Testis (tissue), 5 donors: ENCODE measurements at places on chromosomes 4 and X. TPM values are rescaled to one million over a fixed set of nuclear protein-coding genes. Genes with fewer than 3 reads are reported as not detected.

GRCh38 chr4:125837493-125838201 lies 522.9 kb downstream of the FAT4 start:
- no peak for DNase-seq

DNA sequence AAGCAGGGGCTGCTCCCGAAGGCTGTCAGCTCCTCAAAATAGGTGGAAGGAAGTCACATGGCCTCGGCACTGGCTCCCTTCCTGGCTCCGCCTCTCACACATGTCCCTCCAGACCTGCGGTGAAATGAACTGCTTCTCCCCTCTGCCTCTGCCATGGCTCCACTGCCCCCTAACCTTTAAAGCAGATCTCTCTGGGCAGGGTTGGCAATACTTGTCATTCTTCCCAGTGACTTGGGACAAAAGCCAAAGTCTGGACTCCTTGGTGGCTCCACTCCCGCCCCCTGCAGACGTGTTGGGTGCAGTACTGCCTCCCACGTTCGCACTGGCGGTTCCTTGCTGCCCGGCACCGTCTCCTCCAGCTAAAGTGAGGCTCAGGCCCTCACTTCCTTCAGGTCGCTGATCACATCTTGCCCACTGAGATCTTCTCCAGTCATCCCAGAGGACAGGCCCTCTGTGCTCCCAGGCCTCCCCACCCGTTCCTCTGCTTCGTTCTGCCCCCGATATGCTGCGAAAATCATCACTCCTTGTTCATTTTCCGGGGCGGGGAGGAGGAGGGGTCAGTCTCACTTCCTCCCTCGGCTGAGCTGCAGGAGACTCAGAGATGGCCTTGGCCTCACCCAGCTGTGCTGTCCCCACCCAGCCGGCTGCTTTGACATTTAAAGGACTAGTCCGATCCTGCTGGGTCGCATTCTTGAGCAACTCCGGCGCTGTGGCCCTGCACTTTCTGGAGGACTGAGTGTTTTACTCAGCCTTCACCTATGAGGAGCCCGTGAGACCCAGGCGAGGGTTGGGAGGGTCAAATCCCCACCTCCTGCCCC lies 97.4 kb downstream of the PHKA2 start:
- peak; percentile 83 for DNase-seq

DNA sequence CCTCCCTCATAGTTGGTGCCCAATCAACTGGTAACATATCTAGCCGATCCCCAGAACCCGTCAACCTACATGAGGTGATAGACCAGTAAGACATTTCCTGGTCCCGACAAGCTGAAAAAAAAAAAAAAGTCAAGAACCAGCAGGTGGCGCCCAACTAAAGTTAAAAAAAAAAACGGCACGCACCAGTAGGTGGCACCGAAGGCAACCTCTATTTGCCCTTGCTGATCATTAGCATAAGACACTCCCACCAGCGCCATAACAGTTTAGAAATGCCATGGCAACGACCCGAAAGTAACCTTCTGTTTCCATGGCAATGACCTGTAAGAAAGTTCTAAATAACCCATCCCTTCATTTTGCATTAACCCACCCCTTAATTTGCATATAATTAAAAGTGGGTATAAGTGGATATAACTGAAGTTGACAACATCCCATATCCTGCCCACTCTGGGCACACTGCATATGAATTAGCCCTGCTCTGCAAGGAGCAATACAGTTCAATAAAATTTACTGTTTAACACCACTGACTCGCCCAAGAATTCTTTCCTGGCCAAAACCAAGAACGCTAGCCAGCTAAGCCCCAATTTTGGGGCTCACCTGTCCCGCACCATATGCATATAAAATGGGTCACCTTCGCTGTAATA lies 83.9 kb upstream of the SPANXB1 start:
- peak; percentile 41 for DNase-seq

GRCh38 chrX:2846992-2847391 lies 18.3 kb downstream of the GYG2 start:
- no peak for DNase-seq

- DNase-seq: no peak
Observed at GRCh38 chrX:138492371-138492770, 219.1 kb downstream of the FGF13 start.

DNA sequence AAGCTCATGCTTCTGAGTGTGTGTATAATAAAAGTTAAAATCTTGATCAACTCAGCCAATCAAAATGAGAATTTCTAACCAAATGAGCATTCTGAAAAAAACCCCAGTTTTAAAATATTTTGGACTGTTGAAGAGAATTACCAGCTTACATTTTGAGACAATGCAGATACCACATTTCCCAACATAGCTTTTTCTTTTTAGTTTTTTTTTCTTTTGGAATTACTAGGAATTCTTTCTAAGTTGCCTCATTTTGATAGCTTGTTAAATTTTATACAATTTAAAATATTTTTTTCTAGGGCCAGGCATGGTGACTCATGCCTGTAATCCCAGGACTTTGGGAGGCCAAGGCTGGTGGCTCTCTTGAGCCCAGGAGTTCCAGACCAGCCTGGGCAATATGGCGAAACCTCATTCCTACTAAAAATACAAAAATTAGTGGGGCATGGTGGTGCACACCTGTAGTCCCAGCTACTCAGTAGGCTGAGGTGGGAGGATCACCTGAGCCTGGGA lies 2.2 kb downstream of the RP2 start:
- no peak for DNase-seq

GRCh38 chr4:56050625-56051024 lies 101.9 kb downstream of the CEP135 start:
- DNase-seq: no peak

- peak; percentile 73 for DNase-seq
Observed at GRCh38 chr4:16226816-16227461, 668 bp upstream of the TAPT1 start.

GRCh38 chr4:169305173-169305572 lies 34.4 kb upstream of the SH3RF1 start:
- DNase-seq: no peak

GRCh38 chrX:46722742-46723568 lies 36.0 kb downstream of the SLC9A7 start:
- DNase-seq: no peak

DNA sequence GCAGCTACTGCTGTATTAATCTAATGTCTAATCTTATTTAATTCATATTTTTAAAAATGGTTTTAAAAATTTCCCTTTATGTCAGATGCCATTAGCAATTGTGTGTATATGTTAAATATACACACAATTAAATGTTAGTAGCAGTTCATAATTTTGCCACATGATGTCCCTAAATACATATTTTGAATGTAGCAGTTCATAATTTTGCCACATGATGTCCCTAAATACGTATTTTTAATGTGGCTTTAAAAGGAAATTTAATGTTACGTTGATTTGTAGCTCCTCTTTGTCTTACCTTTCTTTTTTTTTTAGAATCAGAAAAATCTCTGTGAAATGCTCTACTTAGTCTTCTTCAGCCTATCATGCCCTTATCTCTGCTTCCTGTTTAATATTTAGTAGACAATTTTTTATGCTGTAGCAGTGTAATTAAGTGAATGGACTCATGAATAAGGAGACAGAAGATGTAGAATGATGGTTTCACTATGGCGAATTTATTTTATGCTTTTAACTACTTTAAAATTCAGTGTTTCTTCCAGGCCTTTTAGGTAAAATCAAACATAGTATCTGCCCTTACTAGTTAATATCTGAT lies 26.1 kb downstream of the RBM46 start:
- DNase-seq: no peak

- no peak for DNase-seq
Observed at GRCh38 chr4:150746156-150746555, 164.2 kb downstream of the MAB21L2 start.

The TRMT2B gene
- polyA plus RNA-seq: 7.0 TPM

The TRIML2 gene
- polyA plus RNA-seq: 3.7 TPM

The GABRE gene
- 9.3 TPM for polyA plus RNA-seq

The FUNDC1 gene
- 21.0 TPM for polyA plus RNA-seq

The AP1AR gene
- 22.6 TPM for polyA plus RNA-seq
